Right ventricle myocardium superior (tissue), 1 donor: ENCODE measurements at places on chromosomes 1 and 21. TPM values are rescaled to one million over a fixed set of nuclear protein-coding genes. Genes with fewer than 3 reads are reported as not detected.

Gene RHCE
- 1.0 TPM for total RNA-seq

DNA sequence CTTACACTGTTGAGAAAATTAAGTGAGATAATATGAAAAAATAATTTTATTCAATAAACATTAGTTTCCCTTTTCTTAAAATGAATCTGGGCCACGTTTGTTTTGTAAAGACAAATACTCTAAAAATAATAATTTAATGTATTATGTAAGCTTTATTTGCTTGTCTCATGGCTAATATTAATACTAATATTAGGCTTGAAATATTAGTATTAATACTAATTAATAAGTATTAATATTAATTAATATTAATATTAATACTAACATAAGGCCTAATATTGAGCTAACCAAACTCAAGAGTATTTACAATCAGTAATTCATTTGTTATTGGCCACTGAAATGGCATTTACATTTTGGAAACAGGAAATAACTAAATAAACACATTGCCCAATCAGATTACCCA, 280.1 kb upstream of the ESRRG start:
- DNase-seq = no peak

DNA sequence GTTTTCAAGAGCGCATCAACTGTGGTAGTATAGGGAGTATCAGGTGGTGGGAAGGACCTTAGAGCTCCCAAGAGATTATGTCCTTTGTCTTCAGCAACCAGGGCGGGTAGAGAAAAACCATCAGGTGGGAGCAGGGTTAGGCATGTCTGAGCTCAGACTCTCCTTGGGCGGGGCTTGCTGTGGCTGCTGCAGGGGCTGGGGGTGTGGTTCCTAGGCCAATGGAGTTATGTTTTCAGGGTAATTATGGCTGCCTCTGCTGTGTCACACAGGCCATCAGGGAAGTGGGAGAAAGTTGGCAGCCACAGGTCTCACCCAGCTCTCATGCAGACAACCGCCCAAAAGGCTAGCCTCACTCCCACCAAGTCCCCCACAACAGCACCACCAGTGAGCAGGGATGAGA, 74.9 kb downstream of the FCRL5 start:
- no peak for DNase-seq

- DNase-seq = no peak
These were observed 247.7 kb upstream of the PTBP2 start for GRCh38 chr1:96473791-96474434.

DNA sequence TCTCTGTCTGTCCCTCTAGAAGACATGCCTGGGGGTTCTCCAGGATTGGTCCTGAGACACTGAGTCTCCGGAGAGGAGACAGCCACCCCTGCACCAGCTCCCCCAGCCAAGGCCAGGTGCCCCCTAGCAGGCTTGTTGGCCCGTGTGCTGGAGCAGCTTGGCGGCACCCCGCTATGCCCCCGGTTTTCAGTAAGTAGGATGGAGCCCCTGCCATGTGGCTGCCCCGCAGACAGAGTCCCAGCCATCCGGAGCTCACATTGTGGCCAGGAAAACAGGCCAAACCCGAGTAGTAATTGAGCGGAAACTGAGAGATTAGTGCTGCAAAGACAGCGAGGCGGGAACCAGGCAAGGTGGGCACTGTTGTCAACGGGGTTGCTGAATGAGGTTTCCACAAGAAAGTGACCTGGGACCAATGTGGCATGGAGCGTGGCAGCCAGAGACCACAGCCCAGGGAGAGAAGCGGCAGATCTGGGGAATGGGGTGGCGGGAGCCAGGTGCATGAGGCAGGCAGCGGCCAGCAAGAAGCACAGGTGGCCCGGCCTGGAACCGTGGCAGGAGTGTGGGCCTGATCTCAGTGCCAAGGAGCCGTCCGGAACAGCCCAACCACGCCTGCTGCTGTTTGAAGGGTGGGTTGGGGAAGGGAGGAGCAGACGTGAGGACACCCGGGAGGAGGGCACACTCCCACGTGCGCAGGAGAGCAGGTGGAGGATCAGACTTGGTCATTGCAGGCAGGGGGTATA, 137.4 kb upstream of the VAMP3 start:
- no peak for DNase-seq

GRCh38 chr1:32199717-32200072, 700 bp upstream of the CCDC28B start:
- DNase-seq = peak; percentile 85

DNA sequence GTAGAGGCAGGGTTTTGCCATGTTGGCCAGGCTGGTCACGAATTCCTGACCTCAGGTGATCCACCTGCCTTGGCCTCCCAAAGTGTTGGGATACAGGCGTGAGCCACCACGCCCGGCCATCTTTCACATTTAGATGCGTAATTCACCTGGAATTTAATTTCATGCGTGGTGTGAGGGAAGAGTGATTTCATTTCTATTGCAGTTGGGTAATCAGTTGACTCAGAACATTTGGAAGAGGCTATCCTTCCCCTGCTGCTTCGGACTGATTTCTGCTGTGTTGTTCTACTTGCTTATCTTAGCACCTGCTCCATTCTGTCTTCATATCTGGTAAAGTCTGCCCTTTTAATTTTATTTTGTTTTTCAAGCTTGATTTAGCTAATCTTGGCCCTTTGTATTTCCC, 19.1 kb downstream of the DIP2A start:
- no peak for DNase-seq

- DNase-seq = peak; percentile 61
These were observed 157.0 kb downstream of the RERE start for GRCh38 chr1:8660411-8660828.

DNA sequence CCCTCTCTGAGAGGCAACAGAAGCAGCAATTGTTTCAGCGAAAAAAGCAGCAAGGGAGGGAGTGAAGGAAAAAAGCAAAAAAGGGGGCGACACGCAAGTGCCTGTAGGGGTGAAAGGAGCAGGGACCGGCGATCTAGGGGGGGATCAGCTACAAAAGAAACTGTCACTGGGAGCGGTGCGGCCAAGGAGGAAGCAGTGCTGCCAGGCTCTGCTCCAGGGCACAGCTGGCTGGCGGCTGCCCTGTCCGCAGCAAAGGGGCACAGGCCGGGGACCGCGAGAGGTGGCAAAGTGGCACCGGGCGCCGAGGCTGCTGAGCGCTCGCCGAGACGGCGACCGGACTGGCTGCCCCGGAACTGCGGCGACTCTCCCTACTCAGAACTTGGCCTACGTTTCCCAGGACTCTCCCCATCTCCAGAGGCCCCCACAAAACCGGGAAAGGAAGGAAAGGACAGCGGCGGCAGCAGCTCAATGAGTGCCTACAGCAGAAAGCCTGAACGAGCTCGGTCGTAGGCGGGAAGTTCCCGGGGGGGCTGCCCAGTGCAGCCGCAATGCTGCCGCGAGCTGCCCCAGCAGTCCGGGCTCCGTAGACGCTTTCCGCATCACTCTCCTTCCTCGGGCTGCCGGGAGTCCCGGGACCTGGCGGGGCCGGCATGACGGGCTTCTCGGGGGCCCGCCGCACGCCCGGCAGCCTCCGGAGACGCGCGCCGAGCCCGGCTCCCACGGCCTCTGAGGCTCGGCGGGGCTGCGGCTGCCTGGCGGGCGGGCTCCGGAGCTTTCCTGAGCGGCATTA, 1.0 kb upstream of the CDKN2C start:
- DNase-seq = peak; percentile 78

DNA sequence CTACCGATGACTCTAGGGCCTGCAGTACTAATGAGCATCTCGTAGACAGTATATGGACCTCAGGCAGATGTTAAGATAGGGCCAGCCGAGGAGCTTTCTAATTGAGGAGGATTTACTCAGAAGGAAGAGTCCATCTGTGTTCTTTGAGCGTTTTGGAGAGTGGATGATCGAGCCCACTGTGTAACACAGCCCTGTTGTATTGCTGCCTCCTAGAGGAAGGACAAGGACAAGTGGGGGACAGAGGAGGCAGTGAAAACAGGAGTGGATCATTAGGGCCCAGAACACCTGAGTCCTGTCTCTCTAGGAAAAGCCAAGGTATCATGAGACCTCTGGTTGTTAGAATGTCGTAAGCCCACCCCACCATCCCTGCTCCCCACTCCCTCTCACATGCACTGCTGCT, 62.9 kb downstream of the TBX19 start:
- DNase-seq = no peak

- DNase-seq = no peak
These were observed 20.1 kb downstream of the CFHR5 start for GRCh38 chr1:196997423-196997822.

GRCh38 chr1:11967028-11967547, 13.2 kb upstream of the MFN2 start:
- DNase-seq = no peak
